Iris pigment epithelial cell (primary cell): ENCODE measurements at places on chromosomes 16 and 17.

- peak; percentile 91 for DNase-seq
Measured at GRCh38 chr17:2122641-2123302, 67.9 kb downstream of the HIC1 start.

DNA sequence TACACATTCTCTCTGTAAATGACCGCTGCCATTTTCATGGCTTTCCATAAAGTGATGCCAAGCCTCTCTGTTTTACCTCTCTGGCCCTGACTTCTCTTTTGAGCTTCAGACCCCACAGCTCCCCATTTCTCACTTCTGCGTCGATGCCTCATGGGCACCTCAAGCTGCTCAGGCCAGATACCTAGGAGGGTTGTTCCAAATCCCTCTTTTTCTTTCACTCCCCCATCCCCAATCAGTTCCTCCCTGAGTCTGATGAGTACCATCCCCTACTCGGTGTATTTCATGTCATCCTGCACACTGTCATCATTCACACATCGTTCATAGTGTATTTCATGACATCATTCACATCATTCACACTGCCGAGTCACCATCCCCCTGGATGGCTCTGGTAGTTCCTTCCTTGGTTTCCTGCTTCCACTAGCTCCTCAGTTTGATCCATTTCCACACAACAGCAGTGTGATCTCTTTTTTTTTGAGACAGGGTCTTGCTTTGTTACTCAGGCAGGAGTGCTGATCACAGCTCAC, 43.1 kb downstream of the NTN1 start:
- no peak for DNase-seq

DNA sequence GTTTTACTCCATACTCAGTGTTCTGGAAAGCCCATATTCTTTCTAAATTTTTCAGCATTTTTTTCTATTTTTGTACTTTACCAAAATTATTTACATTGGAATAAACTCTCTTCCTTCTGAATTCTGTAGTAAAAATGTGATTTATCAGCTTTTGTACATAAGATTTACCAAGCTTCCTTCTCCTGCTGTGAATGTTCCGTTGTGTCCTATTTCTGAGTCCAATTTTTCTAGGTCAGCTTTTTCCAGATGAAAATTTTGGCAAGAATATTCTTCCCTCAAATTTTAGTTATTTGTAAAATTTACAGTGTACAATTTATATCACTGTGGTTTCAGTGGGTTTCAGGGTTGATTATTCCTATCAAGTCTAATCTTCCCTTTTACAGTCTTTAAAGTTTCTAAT, 27.5 kb downstream of the ASPA start:
- DNase-seq: no peak

DNA sequence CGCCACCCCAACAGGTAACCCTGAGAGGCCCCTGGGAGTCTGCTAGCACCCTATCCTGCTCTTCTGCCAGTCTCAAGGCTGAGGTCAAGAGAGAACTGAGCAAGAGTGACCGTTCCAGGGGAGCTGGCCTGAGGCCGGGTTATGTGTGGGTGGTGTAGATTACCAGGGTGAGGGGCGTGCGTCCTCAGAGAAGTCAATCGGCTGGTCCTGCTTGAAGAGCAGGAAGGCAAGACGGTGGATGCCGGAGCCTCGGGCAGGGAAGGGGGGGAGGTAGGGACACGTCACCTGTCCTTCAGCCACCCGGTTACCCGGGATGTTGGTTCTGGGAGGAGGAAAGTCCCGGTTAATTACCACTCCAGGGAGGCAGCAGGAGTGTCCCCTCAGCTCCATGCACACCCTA, 2.6 kb upstream of the TRIM65 start:
- no peak for DNase-seq

GRCh38 chr17:29748400-29748799, 125.7 kb upstream of the CORO6 start:
- DNase-seq: no peak
